ENCODE measurements at places on chromosomes 6 and 20.

GRCh38 chr6:138492113-138492512 is 7.2 kb downstream of the NHSL1 start:
- DNase-seq, result no peak

DNA sequence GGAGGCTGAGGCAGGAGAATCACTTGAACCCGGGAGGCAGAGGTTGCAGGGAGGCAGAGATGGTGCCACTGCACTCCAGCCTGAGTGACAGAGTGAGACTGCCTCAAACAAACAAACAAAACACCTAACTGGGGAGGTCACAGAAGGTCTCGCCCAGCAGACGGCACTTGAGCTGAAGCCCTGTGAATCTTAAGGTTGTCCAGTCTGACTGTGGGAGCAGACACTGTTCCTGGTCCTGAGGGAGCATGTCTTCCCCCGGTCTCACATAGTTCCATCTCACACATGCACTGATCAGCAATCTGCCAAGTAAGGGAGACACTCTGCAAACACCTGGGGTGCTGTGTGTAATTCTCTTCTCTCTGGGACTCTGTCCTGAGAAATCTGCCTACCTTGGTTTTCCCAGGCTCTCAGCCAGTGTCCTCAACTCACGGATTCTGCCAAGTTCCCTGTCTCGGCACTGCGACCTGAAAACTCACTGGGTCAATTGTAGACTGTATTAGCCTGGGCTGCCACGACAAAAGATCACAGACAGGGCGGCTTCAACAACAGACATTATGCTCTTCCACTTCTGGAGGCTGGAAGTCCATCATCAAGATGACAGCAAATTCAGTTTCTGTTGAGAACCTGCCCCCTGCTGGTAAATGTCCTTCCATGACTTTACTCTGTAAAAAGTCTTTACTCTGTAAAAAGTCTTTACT is 94.3 kb downstream of the JPH2 start:
- no peak for DNase-seq

DNA sequence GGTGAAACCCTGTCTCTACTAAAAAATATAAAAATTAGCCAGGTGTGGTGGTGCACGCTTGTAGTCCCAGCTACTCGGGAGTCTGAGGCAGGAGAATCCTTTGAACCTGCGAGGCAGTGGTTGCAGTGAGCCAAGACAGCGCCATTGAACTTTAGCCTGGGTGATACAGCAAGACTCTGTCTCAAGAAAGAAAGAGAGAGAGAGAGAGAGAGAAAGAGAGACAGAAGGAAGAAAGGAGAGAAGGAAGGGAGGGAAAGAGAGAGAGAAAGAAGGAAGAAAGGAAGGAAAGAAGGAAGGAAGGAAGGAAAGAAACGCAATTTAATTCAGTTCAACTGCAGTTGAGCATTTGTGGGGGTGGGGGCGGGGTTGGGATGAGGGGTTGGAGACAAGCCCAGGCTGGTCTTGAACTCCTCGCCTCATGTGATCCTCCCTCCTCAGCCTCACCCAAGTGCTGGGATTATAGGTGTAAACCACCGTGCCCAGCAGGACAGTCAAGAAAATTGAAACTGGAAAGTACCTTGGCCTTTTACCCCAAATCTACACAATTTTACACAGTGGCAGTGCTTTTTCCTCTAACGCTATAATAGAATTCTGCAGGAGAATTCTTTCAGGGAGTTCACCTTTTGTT is 30.5 kb downstream of the TRIM27 start:
- no peak for DNase-seq

- DNase-seq, result peak; percentile 47
These were observed 413 bp downstream of the PTPRA start for GRCh38 chr20:2873747-2874041.

DNA sequence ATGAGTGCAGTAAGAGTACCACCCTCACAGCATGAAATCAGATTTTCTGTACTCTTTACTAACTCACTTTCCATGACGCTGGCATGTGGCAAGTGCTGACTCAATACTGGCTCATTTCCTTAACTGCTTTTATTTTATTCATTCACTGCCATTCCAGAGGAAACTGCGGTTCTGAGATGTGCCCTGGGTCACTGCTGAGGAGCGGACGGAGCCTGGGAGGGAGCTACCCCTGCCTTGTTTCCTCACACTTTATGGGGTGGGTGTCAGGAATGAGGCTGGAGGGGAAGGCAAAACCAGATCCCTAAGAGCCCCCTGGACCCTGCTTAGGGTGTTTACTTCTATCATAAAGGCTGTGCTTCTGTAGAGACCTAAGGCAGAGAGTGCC is 14.4 kb downstream of the NT5E start:
- DNase-seq, result peak; percentile 5

DNA sequence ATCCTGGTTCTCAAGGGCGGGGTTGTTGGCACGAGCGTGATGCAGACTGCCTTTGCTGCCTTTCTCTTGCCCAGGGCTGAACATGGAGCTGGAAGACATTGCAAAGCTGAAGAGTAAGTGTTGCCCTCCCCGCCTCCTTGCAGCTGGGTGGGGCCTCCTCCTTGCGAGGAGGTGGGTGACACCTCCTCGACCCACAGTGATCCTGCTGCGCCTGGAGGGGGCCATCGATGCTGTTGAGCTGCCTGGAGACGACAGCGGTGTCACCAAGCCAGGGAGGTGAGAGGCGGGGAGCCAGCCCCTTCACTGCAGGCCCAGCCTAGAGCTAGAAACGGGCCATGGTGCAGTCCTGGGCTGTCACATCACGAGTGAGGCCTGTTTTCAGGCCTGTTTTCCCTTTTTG is 18.4 kb upstream of the TNFRSF6B start:
- DNase-seq, result no peak

GRCh38 chr20:24431279-24432045 is 38.0 kb upstream of the SYNDIG1 start:
- no peak for DNase-seq

Data from activated T-helper 9 cell treated with anti-CD3 and anti-CD28 coated beads, Interleukin-2, amount 50 U/mL, for 16 hours (primary cell).